Esophagus squamous epithelium (tissue), 5 donors: ENCODE measurements at places on chromosomes 12 and 14. TPM values are rescaled to one million over a fixed set of nuclear protein-coding genes. Genes with fewer than 3 reads are reported as not detected.

- no peak for DNase-seq
These were observed 96.1 kb downstream of the CRADD start for GRCh38 chr12:93773122-93773871.

GRCh38 chr14:76755610-76756370, 5.5 kb upstream of the VASH1 start:
- no peak for DNase-seq

GRCh38 chr12:14850929-14851663, 7.8 kb upstream of the ART4 start:
- no peak for DNase-seq

- DNase-seq = no peak
These were observed 1.2 kb downstream of the SLC35F4 start for GRCh38 chr14:57864659-57865058.

DNA sequence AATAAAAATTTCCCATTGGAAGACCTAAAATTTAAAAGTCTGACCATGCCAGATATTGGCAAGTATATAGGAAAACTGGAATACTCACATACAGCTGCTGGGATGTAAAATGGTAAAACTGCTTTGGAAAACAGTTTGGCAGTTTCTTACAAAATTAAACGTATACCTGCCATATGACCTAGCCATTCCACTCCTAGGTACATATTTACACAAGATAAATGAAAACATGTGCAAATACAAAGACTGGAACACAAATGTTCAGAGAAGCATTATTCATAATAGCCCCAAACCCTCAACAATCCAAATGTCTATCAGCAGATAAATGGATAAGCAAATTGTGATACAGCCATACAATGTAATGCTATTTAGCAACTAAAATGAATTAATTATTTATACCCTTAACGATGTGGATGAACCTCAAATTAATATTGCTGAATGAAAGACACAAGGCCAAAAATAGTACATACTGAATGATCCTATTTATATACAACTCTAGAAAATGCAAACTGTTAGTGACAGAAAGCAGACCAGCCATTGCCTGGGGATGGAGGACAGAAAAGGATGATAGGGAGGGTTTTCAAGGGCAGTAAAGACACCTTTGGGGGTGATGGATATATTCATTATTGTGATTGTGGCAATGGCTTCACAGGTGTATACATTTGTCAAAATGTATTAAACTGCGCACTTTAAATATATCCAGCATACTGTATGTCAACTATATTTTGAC, 21.3 kb upstream of the TCP11L2 start:
- no peak for DNase-seq

DNA sequence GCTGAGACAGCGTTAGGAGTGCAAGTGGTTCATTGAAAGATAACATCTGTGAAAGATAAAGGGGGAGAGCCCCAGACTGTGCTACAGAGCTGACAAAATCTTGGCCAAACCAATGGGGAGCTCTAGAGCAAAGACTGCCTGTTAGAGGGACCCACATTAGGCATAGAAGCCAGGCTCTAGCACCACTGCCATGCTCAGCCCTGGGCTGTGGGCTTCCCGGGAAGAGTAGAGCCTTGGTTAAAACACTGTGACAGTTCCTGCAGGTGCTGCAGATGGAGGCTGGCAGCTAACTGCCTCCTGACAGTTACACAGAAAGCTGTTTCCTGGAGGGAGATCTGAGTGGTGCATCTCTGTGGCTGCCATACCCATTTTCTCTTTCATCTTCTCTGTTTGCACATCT, 23.0 kb downstream of the TSHR start:
- no peak for DNase-seq

DNA sequence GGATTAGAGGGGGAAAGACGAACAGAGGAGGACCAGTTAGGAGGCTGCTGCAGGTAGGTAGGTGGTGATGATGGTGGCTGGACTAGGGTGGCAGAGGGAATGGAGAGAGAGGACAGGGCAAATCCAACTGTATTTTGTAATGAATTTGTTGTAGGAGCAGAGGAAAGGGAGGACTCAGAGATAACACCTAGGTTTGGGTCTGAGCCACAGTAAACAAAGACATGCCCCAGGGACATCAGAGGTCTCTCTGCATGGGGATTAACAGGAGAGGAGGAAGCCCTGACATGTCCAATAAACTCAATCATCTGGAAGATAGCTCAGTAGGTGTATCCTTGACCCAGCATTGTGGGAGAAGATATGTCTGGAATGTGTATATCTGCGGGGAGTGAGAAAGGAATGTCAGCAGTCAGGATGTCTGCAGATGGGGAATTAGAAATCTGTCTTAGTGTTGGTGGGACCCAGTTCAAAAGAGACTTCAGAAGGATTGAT, 4.7 kb upstream of the SLC48A1 start:
- DNase-seq = no peak

The DEPDC4 gene
- total RNA-seq = 0.76 TPM

The TSPAN19 gene
- total RNA-seq = not detected

The HCAR2 gene
- total RNA-seq = 12.0 TPM

The HOXC9 gene
- total RNA-seq = not detected

The AKAP3 gene
- total RNA-seq = 1.3 TPM
